ENCODE measurements at places on chromosomes 11 and 22.

- DNase-seq = no peak
Observed at GRCh38 chr11:88179141-88179540, 3.9 kb upstream of the RAB38 start.

DNA sequence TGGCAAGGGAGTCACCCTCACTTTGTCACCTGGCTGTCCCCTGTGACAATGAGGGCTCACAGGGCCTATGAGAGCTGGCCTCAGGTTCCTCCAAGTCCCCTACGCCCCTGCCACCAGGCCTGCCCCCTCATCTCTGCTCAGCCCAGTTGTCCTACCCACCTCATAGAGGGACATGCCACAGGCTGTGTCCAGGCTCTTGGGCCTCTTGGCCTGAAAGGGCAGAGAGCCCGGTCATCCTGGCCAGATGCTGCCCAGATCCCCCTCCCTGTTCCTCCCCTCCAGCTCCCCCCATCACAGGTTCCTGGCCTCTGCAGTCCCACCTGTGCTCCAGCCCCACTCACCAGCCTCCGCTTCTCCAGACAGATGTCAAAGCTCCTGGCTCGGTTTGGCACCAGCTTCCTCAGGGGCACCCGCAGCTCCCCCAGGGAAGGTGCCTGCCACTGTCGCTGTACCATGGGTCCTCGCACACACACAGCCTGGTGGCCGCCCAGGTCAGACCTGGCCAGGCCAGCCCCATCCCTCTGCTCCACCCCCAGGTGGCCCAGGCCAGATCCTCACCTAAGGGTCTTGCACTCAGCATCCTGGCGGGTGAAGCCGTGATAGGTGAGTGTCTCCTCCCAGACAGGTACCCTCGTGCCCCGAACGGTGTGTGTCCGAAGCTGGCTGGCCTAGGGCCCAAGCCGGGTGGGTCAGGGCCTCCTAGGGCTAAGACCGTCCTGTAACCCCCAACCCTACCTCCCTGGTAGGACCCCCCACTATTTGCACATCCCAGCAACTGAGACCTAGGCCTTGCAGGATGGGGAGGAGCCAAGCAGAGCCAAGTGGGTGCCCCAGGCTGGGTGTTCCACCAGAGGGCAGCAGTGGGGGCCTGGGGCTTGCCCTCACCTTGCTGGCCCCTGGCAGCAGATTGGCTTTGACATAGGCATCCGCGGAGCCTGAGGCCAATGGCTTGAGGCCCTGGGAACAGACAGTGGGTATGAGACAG is 8.3 kb downstream of the NDUFV1 start:
- DNase-seq = peak; percentile 43

- no peak for DNase-seq
Observed at GRCh38 chr22:20433686-20434241, 3.9 kb downstream of the SCARF2 start.

DNA sequence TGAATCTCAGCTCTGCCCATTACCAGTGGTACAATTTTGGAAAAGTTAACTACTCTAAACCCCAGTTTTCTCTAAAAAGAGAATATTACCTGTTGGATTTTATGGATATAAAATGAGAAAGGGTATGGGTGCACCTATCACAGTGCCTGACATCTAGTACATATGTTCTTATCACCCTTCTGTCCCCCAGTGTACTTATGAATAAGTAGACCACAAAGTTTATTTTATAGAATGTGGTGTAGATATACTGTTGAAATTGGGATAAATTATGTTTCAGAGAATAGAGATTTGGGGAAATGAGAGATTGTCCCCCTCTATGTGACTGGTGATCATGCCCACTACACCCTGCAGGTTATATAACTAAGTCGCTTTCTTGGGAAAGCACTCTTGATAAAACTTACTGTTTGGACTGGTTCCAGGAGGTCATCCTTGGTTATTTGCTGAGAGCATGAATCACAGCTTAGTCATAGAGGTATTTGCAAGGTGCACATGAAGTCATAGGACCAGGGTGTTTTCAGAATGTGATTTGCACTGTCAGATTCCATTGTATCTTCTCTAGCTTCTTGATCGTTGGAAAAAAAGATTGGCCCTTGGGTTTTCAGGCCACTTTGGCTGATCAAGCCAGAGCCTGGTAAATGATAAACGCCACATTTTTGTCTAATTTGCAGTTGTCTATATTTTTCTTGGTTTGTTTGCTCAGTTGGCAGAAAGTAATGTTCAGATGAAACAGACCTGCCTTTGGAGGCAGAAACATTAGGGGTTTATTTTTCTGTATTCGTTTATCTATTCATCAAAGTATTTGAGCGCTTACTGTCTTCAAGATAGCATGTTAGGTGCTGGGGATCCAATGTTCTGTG is 21.3 kb downstream of the STX3 start:
- DNase-seq = no peak

GRCh38 chr11:105142167-105142566 is 2.6 kb upstream of the CARD18 start:
- DNase-seq = no peak

DNA sequence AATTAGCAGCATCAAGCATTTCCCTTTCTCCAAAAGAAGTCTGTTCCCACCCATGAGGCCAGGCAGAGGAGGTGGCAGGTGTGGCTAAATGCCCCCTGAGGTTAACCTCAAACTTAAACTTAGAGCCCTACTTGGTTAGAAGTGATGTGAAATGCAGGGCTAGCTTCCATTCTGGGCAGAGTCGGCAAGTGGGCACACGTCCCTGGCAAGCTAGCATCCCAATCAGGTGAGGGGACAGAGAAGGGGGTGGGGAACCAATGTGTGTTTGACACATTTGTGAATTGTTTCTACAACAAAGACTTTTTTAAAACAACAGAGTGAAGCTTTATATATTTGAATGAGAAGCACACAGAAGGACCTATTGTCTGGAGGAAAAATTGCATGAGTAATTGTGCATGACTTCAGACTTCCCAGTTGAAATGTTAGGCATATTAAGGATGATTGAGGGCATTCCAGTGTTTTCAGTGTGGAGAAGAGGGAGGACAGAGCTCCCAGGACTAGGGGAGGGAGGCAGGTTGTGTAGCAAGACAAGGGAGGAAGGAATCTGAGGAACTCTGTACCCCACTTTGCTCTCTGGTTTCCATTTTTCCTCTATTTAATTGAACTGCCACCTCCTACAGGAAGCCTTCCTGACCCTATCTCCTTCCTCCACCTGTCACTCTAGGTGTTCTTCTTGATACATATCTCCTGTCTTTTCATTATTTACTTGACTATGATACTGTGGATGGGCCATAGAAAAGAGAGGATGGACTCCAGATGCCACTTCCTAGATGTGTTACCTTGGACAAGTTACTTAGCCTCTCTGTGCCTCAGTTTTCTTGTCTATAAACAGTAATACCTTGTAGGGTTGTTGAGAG is 83.3 kb upstream of the PICALM start:
- DNase-seq = no peak

- DNase-seq = no peak
Observed at GRCh38 chr11:32411942-32412615, 23.3 kb downstream of the WT1 start.

DNA sequence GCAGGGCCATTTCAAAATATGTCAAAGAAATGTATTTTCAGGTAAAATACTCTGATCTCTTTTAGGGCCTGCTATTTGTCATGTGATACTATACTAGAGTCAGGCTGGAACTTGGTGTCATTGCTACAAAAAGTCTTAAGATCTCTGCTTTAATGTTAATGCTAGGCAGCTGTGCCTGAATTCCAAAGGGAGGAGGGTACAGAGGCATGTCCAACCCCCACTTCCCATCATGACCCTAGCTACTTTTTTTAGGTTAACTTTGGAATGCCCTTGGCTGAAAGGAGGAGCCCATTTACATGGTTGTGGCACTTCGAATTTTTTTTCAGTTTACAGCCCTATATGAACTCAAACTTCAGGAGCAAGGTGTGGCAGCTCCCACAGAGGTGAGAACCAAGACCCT is 58.1 kb downstream of the OSBP2 start:
- DNase-seq = no peak

DNA sequence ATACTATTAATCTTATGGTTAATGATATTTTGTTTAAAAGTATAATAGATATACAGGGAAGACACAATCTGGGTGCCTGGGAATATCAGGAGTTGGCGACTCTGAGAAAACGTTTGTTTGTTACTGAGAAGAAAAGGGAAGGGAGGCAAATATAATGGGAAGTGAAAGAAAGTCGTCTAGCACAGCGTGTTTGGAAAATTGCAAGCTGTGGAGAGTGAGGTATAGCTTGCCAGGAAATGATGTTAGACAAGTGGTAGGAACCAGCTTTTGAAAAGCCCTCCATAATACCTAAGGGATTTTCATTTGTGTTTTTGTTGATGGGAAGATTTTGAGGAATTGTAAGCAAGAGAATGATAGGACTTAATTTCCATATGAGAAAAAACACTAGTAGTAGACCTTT is 322.2 kb downstream of the LUZP2 start:
- DNase-seq = no peak

GRCh38 chr11:130871616-130872015 is 44.7 kb downstream of the SNX19 start:
- no peak for DNase-seq

DNA sequence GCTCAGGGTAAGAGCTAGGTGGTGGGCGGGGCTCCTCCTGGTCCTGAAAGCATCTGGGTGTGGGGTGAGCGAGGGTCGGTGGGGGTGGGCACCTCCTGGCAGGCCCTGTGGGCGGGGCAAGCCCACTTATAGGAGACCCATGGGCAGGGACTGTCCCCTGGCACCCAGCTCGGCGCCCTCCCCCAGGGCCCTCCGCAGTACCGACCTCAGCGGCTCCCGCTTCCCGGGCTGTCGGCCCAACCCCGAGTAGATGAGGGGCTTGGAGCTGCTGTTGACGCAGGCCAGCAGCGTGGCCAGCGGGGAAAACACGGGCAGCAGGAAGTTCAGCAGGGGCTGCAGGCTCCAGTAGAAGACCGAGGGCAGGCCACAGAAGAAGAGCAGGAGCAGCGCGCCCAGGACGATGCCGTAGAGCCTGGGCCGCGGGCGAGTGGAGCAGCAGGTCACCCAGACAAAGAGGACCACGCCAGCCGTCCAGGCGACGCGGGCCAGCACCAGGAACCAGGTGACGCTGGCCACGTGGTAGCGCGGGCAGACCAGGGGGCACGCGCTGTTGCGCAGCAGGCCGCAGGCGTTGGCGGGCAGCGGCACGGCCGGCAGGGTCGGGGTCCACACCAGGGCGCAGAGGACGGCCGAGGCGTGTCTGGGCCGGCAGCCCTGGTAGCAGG is 663 bp downstream of the MRGPRG start:
- DNase-seq = no peak

- DNase-seq = no peak
Observed at GRCh38 chr11:24589064-24589463, 92.2 kb downstream of the LUZP2 start.

DNA sequence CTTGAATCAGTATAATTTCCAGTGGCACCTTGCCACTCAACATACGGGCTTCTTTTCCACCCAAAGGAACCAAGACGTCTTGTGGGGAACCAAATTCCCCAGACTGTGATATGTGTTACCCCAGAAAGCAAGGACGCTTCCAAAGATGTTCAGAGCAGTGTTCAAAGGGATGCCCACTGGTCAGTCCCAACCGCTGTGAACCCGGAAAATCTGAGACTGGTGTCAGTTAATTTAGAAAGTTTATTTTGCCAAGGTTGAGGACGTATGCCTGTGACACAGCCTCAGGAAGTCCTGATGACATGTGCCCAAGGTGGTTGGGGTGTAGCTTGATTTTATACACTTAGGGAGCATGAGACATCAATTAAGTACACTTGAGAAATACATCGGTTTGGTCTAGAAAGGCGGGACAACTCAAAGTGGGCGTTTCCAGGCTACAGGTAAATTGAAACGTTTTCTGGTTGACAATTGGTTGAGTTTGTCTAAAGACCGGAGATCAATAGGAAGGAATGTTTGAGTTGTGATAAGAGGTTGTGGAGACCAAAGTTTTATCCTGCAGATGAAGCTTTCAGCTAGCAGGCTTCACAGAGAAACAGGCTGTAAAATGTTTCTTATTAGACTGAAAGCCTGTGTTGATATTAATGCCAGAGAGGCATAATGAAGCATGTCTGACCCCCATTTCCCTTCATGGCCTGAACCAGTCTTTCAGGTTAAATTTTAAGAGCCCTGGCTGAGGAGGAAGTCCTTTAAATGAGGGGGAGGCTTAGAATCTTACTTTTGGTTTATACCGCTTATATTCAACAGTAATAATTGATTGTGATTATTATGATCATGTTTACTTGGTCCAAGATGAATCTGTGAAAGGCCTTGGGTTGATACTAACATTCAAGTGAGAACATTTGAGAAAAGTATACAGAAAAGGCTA is 6.8 kb downstream of the APOL3 start:
- DNase-seq = no peak

GRCh38 chr22:39958009-39958711 is 2.0 kb upstream of the TMA7B start:
- DNase-seq = no peak

- DNase-seq = no peak
Observed at GRCh38 chr11:47270331-47271271, 668 bp downstream of the MADD start.

GRCh38 chr22:22235558-22235957 is 9.0 kb upstream of the VPREB1 start:
- DNase-seq = peak; percentile 57

GRCh38 chr11:27418356-27418755 is 54.2 kb downstream of the LGR4 start:
- DNase-seq = no peak

DNA sequence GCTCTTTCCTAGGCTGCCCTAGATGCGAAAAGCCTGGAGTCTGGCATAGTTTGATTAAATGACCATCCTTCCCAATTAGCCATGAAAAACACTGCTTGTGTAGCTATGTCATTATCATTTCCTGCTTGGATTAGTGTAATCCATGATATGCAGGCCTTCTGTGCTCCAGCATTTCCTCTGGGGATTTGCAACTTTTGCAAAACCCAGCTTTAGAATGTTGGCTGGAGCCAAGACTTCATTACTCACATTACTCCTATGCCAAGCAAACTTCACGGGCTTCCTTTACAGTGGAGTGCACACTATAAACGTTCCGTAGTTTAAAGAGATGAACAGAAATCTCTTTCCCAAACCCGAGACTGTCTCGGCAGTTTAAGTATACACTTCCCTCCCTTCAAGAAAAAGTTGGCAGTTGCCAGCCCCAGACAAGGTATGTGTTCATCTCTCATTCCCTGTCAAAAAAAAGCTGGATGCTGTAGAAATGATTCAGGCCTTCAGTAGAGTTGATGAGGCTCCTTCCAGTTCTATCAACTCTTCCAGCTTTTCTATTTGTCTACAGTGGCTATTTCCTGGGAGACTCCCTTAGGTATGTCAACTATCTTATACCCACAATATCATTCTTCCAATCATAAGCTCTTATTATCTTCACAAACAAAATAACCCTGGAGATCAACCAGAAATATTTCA is 180.0 kb downstream of the MAML2 start:
- DNase-seq = no peak

All from stimulated activated CD4-positive, alpha-beta T cell treated with anti-CD3 and anti-CD28 coated beads, TNF-alpha, amount 100 ng/mL, for 48 hours (primary cell).